ENCODE measurements at places on chromosomes 5 and 9.

DNA sequence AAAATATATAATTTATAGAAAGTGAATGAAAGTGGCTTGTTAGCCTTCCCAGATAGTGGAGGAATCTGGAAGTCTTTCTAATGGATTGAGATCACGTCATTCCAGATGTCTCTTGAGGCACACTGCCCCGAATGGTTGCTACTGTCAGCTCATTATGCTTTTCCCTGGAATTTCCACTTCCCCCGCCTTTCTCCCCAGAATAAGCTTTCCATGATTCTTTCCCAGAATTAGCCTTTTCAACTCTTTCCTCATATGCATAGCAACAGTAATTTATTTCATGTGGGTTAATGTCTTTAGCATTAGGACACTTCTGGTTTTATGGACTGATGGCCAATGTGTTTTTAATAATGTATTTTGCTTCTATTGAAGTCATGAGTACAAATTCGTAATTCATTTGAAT, 81.5 kb downstream of the PALM2AKAP2 start:
- no peak for DNase-seq

DNA sequence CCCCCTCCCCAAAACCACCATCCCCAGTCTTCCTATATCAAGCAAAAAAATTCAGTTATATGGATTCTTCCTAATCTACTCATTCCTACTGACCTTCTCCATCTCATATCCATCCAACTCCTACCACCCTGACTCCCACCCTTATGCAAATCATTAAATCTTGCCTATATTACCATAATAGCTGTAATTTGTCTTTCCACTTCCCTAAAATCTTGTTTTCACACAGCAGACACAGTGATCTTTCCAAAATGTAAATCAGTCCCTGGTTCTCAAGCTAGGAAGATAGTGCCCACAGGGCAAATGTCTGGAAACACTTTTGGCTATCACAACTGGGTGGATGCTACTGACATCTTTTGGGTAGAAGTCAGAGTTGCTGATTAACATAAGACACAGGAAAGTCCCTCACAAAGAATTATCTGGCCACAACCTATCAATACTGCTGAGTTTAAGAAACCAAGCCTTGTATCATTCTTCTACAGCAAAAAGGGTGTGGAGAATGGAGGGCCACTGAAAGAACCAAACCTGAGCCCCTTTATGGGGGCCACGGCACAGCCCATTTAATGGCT, 1.4 kb downstream of the SRA1 start:
- DNase-seq = no peak

- DNase-seq = no peak
Observed at GRCh38 chr9:121963528-121963995, 129.5 kb downstream of the TTLL11 start.

DNA sequence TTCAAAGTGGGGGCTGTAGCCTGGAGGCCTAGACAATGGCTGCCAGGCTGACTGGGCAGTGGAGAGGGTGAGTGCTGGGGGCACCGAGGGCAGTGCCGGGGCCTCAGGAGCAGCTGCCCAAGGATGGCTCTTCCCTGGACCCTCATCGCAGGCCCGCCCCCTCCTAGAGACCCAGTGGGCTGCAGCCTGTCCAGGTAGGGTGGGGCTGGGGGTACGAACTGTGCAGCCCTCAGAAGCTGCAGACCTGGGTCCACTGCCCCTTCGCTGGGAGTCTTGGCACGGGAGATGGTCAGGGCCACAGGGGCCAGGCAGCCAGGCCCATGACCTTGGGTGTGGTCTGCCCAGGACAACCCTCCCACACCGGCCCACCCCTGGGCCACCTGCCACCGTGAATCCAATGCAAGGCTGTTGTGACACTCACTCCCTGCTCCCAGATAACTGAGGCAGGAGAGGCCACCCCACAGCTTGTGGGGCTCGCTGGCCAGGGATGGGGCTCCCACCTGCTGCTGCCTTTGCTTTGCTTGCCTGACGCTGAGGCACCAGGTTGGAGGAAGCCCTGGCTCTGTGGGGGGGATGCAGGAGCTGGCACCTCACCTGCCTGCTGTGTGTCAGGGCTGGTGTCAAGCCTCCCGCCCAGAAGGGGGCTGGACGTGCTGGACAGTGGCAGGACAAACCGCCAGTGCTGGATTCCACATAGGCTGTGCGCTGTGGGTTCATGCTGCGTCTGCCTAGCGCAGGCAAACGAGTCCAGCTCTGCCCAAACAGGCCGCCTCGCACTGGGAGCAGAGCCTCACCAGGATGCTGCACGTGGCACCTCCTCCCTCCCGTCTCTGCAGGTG, 23.1 kb upstream of the SLC9A3 start:
- no peak for DNase-seq

GRCh38 chr9:128414461-128414860, 6.2 kb upstream of the CERCAM start:
- DNase-seq = no peak

GRCh38 chr5:152089644-152090043, 165.0 kb upstream of the GLRA1 start:
- no peak for DNase-seq

DNA sequence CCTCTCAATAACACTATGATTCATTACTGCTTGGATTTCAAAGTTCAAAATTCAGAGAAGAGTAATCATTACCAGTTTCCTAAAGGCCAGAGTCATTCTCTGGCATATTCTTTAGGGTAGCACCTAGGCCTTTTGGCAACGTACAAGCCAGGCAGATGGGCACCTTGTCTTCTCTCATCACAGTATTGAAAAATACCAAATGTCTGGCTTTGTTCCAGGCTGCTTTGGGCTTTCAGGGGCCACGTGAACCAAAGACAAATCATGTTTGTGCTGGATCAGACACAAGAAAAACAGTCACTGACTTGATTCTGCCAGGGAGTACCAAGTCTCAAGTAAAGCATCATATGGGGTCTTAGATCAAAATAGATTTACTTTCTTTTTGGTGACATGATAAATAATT, 15.5 kb downstream of the MEGF9 start:
- no peak for DNase-seq

DNA sequence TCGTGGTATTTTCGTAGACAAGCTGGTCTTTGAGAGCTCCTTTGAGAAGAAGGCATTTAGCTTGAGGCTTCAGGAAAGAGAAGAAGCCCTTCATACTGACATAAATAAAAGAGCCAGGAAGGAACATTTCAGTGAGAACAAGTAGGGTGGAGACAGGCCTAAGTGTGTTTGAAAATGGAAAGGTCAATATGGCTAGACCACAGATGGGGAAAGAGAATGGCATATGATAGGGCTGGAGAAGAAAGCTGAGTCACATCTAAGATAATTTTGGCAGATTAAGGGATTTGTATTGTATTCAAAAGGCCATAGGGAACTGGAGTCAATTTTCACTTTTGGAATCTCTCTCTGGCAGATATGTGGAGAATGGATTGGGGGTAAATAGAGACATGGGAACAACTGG, 374.9 kb downstream of the TMEM38B start:
- no peak for DNase-seq

Measured in activated CD8-positive, alpha-beta memory T cell treated with anti-CD3 and anti-CD28 coated beads for 4 hours (primary cell).